ENCODE measurements at places on chromosomes 4 and X.

DNA sequence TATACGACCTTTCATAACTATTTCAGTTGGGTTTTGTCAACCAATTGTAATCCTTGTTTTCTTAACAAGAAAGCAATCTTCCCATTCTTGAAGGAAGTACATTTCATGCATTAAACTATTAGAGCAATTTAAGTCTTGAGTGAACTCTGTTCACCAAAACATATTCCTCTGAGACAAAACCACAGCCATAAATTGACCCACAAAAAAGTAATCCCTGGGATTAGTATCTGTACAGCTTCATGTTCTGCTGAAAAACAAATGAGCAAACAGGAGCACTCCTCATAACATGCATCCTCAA is 207.0 kb upstream of the PDE5A start:
- no peak for DNase-seq

DNA sequence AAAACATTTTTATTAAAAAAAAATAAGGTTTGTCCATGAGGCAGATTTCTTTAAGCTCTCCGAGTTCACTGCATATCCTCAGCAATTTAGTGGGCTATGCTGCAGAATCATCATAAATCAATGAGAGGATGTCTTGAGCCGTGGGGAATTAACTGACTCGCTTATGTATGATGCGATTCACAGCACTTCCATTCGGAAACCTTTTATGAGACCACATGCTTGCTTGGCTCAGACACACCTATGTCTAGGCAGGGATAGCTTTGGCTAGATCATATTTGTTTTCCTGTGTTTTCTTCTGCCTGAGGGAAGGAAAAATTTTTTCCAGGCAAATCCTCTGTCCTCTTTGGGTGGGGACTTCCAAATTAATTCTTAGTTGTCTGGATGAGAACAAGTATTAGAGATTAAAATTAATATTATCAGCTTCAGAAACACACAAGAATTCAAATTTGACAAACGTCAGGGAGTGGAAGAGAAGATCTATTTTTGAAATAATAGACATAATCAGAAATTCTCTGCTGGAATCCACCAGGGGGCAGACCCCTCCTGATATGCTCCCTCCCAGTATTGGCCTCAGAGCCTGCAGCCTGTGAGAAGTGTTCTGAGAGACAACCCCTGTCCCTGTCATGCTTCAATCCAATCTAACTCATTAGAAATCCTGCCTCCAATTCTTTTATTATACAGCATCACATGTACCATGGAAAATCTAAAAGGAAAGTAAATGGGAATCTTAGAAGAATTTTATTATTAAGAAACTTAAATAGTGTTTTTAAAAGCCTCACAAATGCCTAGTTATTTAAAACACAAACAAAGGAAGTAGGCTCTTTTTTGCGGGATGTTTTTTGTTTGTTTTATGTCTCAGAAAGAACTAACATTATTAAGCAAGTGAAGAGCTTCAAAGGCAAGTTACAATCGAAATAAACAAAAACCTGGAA is 345.1 kb upstream of the TACR3 start:
- no peak for DNase-seq

GRCh38 chr4:123588631-123589241 is 192.1 kb downstream of the SPRY1 start:
- no peak for DNase-seq

- no peak for DNase-seq
Measured at GRCh38 chrX:136911253-136911652, 30.7 kb upstream of the RBMX start.

- DNase-seq = no peak
Measured at GRCh38 chr4:23149815-23150214, 457.1 kb downstream of the GBA3 start.
